ENCODE measurements at places on chromosomes 3 and 15. TPM values are rescaled to one million over a fixed set of nuclear protein-coding genes. Genes with fewer than 3 reads are reported as not detected.
A peak's percentile ranks its signal among the peaks of the same experiment; 100 is the strongest.

The SSUH2 gene
- not detected for total RNA-seq

DNA sequence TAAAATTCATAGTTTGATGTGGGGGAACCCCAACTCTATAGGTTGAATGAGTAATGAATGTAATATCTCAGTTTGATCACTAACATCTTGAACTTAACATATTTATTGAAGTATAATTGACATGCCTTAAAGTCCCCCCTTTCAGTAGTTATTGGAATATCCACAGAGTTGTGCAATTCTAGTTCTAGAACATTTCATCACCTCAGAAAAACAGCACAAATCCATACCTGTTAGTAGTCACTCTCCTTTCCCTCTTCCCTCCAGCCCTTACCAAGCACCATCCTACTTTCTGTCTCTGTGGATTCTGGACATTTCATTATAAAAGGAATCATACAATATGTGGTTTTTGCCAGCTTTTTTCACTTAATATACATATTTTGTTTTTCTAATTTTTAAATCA lies 8.7 kb upstream of the NIT2 start:
- no peak overlapping the region for H3K27ac ChIP-seq
- H3K4me3 ChIP-seq = no peak overlapping the region
- H3K36me3 ChIP-seq = peaks cover 15% of the 10 kb centered on the region
- DNase-seq = no peak
- no peaks in the 10 kb centered on the region for H3K27me3 ChIP-seq
- H3K4me1 ChIP-seq = no peaks in the 10 kb centered on the region

DNA sequence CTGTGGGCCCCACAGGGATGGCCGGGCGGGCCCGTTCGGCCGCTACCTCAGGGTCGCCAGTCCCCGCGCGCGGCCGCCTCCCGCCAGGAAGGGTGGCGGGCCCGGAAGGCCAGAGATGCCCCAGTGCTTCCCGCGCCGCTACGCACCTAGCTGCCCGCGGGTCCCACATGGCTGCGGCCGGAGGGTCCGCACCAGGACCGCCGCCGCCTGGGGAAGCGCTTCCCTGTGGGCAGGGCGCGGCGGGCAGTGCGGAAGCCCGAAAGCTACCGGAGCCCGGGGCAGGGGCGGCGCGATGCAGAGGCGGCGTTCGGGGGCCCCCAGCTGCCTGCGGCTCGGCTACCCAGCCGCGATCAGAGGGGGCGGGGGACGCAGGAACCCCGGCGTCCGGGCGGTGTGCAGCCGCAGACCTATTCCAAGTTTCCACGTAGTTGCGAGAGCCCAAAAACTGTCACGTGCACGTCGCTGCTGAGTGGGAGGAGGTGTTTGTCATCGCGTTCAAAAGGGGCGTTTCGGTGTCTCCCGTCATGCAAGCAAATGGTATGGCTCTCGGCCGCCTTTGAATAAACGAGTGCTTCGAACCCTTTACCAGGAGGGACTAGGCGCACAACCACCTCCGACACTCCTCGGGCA lies at the start of gene TRANK1:
Gene TRANK1 (minus strand): TSS at position 414 of the 630 bp plus-strand sequence. CDS start 245 bp downstream, at position 169.
- DNase-seq = peak; percentile 90
- peaks cover 16% of the 10 kb centered on the region for H3K4me1 ChIP-seq
- H3K36me3 ChIP-seq = peaks cover 12% of the 10 kb centered on the region
- no peaks in the 10 kb centered on the region for H3K27me3 ChIP-seq

GRCh38 chr15:91953432-91953831 lies 99.9 kb downstream of the SLCO3A1 start:
- no peak overlapping the region for H3K27ac ChIP-seq
- H3K36me3 ChIP-seq = no peaks in the 10 kb centered on the region
- no peaks in the 10 kb centered on the region for H3K27me3 ChIP-seq
- no peak for DNase-seq
- peaks cover 56% of the 10 kb centered on the region for H3K4me1 ChIP-seq
